Activated T-helper 1 cell treated with Interleukin-2 at 50 U/mL for 16 hours (primary cell): ENCODE measurements at places on chromosomes 2 and 18.

DNA sequence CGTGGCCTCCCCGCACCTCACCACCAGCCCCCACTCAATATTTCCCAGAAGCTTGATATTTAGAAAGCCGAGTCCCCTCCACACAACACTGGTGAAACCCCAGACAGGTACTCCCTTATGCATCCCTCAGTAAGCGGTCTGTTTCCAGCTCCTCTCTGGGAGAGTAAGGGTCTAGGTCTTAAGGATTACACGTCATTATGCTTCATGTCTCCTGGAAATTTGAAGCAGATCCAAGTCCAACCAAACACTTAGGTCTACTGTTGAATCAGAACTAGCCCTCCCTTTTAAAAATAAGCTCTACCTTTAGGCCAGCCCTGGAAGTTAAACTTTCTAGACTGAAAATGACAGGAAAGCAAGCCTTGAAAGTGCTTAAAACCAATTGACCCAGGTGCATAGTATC is 1.5 kb upstream of the OST4 start:
- DNase-seq, result no peak

GRCh38 chr2:32768387-32769174 is 140.7 kb downstream of the TTC27 start:
- DNase-seq, result no peak

GRCh38 chr2:194166818-194167217 is 1490.2 kb upstream of the SLC39A10 start:
- no peak for DNase-seq

DNA sequence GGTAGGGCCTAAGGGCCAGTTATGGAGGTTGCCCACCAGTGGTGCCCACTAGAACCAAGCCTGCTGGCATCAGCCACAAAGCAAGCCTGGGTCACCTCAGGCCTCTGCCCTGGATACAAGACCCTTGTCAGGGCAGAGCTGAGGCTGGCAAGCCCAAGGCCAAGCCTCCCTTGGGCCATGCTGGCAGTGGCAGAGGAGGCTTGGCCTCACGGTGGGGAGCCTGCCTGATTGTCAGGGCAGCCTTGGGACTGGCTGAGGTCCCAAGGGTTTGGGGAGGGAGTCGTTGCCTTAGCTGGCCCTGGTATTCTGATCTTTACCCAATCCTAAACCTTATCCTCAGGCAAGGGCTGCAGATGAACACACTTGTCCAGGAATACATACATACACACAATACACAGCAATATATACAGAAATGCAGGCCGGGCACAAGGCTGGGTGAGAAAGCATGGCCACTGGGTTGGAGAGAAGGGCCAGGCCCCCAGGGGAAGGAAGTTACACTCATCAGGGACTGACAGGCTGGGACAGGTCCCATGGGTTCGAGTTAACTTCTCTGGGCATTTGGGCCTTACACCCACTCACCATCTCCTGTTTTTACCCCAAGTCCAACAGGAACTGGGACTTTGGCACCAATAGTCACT is 21.0 kb downstream of the CCT7 start:
- no peak for DNase-seq

DNA sequence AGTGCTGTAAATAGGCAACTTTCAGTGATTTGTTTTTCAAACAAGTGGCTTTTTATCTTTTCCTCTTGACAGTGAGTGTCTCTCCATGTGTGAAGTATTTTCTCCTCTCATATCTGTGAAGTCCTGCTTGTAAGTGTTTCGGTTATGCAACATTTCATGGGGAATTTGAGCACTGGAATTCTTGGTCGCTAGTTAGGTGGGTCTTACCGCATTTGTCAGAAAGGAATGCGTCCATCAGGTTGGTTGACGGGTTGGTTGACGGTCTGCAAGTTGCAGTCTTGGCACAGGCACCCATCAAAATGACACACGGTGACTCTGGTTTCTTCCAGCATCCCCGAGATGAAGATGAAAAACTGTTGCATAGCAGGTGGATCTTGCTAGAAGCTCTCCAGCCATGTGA is 109.8 kb downstream of the AGAP1 start:
- DNase-seq, result no peak

DNA sequence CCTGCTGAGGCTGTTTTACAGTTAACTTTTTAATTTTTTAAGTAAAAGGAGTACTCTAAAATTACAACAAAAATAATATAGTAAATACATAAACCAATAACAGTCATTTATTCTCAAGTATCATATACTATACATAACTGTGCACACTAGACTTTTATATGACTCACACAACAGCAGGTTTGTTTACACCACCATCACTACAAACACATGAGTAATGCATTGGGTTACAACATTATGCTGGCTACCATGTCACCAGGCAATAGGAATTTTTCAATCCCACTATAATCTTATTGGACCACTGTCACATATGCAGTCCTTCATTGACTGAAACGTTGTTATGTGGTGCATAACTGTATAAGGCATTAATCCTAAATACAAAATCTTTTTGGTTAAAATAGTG is 42.5 kb downstream of the RASGRP3 start:
- no peak for DNase-seq

GRCh38 chr2:69932596-69932922 is 17.6 kb downstream of the MXD1 start:
- no peak for DNase-seq

- DNase-seq, result no peak
Observed at GRCh38 chr2:43776324-43776723, 2.5 kb downstream of the DYNC2LI1 start.

GRCh38 chr18:55439056-55439455 is 148.9 kb downstream of the TCF4 start:
- DNase-seq, result no peak

DNA sequence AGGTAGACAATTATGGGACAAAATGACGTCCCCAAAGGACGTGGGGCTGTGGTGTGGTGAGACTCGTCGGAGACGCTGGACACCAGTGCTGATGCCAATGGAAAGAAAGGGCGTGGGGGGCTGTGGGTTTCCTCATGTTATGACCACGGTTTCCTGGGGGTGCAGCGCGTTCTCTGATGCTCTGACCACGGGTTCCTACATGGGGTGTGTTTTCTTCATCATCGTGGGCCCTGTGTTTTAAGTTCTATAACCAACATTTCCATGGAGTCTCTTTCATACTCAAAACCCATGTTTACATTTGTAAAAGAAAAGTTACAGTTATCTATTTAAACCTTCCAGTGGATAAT is 141.6 kb downstream of the RTP5 start:
- DNase-seq, result no peak

DNA sequence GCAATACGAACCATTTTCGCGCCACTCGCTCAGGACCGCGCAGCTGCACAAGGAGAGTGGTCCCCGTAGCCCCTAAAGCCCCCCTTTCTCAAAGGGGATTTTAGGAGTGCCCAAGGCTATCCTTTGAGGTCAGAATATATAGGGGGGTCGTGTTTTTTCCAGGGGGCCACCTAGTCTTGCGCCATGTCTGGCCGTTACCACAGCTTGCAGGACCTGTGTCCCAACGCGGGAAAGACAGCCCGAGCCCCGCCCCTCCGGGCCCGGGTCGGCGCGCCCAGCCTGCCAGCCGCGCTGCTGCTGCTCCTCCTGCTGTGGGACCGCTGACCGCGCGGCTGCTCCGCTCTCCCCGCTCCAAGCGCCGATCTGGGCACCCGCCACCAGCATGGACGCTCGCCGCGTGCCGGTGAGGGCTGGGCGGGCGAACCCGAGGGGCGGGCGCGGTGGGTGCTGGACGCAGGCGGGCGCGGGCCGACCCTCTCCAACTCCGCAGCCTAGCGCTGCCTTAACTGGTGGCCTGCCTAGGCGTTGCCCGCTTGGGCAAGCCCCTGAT is at the start of gene CDCA7:
Gene CDCA7, plus strand, starts transcription at position 291 of the 550 bp plus-strand sequence. Its CDS starts 92 bp downstream, at position 383.
- DNase-seq, result no peak

DNA sequence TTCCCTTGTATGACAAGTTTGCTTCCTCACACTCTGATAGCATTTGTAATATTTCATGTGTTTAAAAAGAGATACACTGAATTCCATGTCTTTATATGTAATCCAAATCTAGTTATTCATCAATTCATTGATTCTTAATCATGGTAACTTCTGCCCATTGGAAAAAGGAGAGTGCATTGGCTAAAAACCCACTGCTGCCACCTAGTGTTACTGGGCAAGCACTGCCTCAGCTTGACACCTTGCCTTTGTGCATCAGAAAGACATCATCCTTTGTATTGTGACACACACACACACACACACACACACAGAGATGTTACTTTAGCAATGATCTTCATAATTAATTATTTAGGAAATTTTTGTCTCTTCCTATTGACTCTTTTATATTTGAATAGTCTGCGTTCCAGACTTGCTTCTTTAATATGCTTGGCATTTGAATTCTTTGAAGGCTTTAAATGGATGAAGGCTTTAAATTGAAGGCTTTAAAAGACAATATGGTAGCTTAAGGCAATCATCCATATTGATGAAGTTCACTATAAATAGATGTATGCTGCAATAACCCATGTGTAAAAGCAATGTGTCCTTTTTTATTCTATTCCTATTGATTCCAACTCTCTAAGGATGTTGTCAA is 414.2 kb upstream of the CHST9 start:
- no peak for DNase-seq

- no peak for DNase-seq
Observed at GRCh38 chr18:22822024-22822423, 111.1 kb upstream of the RBBP8 start.

GRCh38 chr2:111624411-111625156 is 259.4 kb downstream of the ANAPC1 start:
- no peak for DNase-seq
